ENCODE measurements at places on chromosomes 5 and 9.

- no peak for DNase-seq
Measured at GRCh38 chr5:165808335-165808734, 2302.9 kb downstream of the MAT2B start.

- peak; percentile 29 for DNase-seq
Measured at GRCh38 chr5:103258957-103259704, 568 bp downstream of the MACIR start.

GRCh38 chr9:19371942-19372341 lies 8.1 kb downstream of the RPS6 start:
- DNase-seq, result no peak

- DNase-seq, result no peak
Measured at GRCh38 chr5:41925555-41925951, 472 bp downstream of the FBXO4 start.

DNA sequence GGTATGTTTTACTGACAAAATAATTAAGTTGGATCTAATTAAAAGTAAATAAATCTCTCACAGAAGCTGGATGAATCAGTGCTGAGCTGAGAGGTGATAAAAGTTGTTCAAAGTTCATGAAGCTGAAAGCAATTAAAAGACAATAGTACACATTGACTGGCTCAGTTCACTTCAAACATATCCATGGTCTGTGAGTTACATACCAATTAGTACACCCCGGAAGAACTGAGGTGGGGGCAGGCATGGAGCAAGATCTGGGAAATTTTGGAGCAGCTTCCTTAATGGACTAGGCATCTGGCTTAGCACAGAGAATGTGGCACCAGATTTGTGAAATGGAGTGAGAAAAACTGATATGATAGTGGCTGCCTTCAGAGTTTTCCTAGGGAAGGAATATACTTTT lies 152.7 kb downstream of the ATP10B start:
- no peak for DNase-seq

DNA sequence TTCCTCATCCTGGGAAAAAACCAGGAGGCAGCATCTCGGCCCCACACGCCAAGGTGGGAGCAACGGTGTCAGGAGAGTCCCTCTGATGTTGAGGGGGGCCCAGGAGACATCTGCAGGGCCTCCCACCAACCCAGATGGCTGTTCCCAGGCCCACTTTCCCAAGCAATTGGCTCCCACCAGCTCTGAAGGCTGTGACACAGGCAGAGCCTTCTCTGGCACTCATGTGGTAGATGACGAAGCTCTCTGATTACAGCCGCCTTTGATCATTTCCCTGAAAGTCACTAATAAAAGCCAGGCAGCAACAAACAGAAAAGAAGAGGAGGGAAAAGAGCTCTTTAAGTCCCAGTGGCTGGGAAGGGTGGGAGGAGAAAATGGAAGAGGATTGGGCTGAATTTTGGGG lies 226.5 kb downstream of the CDK5RAP2 start:
- DNase-seq, result no peak
